Left ventricle myocardium inferior (tissue), 1 donor: ENCODE measurements at places on chromosomes 2 and 18. TPM values are rescaled to one million over a fixed set of nuclear protein-coding genes. Genes with fewer than 3 reads are reported as not detected.

The TRABD2A gene
- total RNA-seq, result 0.49 TPM

GRCh38 chr2:124081154-124081716, 56.1 kb downstream of the CNTNAP5 start:
- DNase-seq, result no peak

DNA sequence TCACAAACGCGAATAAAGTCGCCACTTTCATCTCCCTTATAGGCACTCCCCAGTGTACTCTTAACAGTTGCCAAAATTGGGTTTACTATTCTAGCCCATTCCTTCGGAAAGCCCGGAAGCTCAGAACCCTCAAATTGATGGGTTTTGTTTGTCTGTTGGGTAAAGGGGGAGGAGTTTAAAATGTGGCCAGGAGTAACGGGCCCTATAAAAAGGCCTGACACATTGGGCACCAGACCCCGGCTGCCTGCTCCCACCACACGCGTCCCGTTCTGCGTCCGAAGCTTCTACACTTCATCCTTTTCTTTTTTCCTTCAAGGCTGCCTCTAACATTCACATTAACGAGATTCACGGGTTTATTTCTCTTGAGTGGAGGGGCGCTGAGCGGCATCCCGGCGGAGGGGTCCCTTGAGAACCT, 837 bp downstream of the NHEJ1 start:
- DNase-seq, result no peak

The C2orf15 gene
- not detected for total RNA-seq

The AP1S3 gene
- total RNA-seq, result 0.47 TPM

DNA sequence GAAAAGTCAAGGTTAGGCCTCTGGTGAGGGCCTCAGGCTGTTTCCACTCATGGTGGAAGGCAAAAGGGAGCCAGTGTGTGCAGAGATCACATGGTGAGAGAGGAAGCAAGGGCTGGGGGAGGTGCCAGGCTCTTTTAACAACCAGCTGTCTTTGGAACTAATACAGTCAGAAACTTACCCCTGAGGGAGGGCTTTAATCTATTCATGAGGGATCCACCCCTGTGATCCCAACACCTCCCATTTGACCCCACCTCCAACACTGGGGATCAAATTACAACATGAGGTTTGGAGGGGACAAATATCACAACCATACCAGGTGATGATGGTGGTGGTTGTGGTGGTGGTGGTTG, 10.9 kb downstream of the POLI start:
- DNase-seq, result no peak

The TOGARAM2 gene
- 51.9 TPM for total RNA-seq

The MLPH gene
- 73.5 TPM for total RNA-seq

The KLHL29 gene
- 1.1 TPM for total RNA-seq

- DNase-seq, result no peak
These were observed 74.7 kb upstream of the PPM1B start for GRCh38 chr2:44093970-44094369.

DNA sequence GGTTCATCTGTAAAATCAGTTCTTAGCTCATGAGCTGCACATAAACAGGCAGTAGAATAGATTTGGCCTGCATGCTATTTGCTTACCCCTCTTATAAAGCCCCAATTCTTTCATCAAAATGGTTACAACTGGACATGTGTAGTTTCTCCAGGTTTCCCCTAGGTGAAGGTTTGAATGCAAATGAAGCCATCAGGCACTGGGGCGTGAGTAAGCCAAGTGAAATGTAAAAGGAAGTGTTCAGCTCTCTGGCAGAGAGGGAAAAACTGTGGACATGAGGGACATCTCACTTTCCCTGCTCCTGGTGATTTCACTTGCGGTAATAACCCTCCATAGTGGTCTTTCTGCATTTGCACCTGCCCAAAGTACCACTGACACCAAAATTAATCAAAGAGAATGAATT, 1402.3 kb upstream of the LRRTM1 start:
- no peak for DNase-seq

GRCh38 chr2:143680885-143681405, 551.7 kb downstream of the ARHGAP15 start:
- DNase-seq, result no peak

DNA sequence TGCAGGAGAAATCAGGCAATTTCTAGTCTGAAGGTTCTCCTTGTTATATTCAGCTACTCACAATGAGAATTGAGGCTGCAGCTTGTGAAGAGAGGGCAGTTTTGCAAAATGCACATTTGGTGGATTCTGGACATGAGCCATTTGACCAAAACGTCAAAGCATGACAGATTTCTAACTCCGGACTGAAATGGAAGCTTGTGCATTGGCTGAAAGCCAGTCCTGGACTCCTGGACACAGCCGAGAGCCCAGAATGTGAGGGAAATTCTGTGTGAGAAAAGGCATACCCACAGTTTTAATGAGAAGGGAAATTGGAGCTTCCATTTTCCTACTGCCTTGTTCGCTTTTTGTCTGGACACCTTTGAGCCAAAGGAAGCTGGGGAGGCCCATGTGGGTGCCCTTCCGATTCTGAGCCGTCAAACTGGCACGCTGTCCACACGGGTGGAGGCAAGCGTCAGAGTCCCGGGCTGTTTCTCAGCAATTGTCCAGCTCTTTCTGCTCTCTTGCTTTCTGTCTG, 23.7 kb upstream of the ROCK2 start:
- no peak for DNase-seq

GRCh38 chr18:63472380-63472779, 4.4 kb upstream of the SERPINB5 start:
- no peak for DNase-seq

- DNase-seq, result no peak
These were observed 32.0 kb upstream of the ACYP2 start for GRCh38 chr2:54083445-54083844.

The CCBE1 gene
- 3.2 TPM for total RNA-seq

DNA sequence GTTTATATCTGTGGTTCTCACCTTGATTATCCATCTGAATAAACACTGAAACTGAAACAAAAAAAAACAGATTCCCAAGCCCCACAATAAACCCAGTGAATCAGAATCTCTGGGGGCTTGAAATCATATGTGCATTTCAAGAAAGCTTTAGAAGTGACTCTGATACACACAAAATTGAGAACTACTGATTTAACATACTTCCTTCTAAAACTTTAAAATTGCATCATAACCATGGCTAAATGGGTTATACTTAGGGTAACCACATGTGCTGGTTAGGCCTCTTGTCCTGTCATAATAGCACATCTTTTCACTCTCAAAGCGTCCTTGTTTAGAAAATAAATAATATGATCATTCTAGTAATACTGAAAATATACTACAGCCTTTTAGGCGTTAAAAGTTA, 100.9 kb downstream of the ATAD2B start:
- DNase-seq, result no peak

The KIF1A gene
- 2.0 TPM for total RNA-seq

GRCh38 chr2:28101123-28101522, 210.6 kb downstream of the BABAM2 start:
- no peak for DNase-seq

The MYO3B gene
- total RNA-seq, result 0.05 TPM

The ARHGAP15 gene
- total RNA-seq, result 7.0 TPM

DNA sequence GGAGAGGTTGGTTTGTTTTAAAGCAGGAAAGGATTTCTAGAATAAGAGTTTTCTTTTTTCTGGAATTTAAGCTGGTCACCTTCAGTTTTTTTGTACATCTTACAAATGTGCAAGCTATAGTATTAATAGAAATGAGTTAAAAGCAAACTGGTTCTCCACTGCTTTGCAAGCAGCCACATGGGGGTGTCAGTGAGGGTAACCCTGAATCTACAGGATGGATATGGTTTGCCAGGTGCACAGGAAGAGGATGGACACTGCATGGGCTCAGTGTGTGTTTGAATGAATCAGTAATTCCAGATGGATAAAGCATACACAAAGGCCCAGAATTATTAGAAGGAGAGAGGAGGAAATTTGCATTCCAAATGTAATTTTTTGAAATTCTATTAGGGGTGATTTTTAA, 89.0 kb downstream of the MAPRE2 start:
- no peak for DNase-seq

DNA sequence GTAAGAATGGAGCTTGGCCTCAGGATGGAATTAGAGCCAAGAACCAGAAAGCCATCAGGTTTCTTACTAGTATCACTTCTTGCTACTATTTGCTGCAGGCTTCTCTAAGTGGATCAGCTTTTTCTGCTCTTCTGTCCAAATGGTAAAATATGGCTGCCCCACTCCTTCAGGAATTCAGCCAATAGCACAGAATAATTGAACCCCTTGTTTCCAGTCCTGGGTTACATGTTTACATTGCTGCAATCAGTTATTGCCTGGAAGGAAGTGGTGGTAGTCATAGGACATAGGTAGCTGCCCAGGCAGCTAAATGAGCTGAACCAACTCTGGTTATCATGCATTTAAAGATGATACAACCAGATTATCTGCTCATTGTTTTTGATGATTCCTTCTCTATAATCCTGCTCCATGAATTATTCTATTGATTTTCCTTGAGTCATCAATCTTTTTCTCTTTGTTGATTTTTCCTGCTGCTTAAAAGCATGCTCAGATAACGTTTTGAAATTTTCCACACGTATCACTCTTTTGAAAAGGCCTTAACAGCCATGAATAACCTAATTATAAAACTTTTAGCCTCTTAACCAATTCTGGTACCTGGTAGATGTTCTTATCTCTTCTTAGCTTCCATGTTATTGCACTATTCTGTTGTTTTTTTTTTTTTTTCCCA, 12.6 kb downstream of the AGPS start:
- no peak for DNase-seq

The KRTCAP3 gene
- 0.63 TPM for total RNA-seq

The SPHKAP gene
- 100 TPM for total RNA-seq

The SPDYA gene
- 0.14 TPM for total RNA-seq

The C1GALT1C1L gene
- 1.2 TPM for total RNA-seq
